A549 (cell line): ENCODE measurements at places on chromosomes 6 and 20. TPM values are rescaled to one million over a fixed set of nuclear protein-coding genes. Genes with fewer than 3 reads are reported as not detected.

Gene PRDM1
- 2.5 to 3.0 TPM (median 2.6 TPM) in 3 replicates for polyA plus RNA-seq

Gene ARMC2
- 1.9 to 2.3 TPM (median 2.1 TPM) in 3 replicates for polyA plus RNA-seq

Gene CABLES2
- 5.6 to 7.7 TPM (median 6.6 TPM) in 3 replicates for polyA plus RNA-seq

Gene SYCP2L
- 2.2 to 2.6 TPM (median 2.4 TPM) in 3 replicates for polyA plus RNA-seq

DNA sequence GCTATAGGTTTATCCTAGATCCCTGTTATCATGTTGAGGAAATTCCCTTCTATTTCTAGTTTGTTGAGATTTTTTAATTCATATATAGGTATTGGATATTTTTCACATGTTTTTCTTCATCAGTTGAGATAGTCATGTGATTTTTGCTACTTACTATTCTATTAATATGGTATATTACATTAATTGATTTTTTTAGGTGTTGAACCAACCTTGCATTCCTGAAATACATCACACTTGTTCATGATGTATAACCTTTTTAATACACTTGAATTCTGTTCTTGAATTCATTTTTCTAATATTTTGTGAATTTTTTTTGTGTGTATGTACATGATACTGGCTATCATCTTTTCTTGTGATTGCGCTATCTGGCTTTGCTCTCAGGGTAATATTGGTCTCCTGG lies 25.5 kb upstream of the CAP2 start:
- DNase-seq, result no peak

DNA sequence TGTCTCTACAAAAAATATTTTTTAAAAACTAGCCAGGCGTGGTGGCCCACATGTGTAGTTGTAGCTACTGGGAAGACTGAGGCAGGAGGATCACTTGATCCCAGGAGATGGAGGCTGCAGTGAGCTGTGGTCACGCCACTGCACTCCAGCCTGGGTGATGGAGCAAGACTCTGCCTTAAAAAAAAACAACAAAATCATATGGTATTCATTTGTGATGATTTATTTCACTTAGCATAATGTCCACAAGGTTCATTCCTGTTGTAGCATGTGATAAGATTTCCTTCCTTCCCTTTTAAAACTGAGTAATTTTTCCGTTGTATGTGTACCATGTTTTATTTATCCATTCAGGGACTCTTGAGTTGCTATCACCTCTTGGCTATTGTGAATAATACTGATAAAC lies 26.2 kb downstream of the TMEM170B start:
- DNase-seq, result no peak

DNA sequence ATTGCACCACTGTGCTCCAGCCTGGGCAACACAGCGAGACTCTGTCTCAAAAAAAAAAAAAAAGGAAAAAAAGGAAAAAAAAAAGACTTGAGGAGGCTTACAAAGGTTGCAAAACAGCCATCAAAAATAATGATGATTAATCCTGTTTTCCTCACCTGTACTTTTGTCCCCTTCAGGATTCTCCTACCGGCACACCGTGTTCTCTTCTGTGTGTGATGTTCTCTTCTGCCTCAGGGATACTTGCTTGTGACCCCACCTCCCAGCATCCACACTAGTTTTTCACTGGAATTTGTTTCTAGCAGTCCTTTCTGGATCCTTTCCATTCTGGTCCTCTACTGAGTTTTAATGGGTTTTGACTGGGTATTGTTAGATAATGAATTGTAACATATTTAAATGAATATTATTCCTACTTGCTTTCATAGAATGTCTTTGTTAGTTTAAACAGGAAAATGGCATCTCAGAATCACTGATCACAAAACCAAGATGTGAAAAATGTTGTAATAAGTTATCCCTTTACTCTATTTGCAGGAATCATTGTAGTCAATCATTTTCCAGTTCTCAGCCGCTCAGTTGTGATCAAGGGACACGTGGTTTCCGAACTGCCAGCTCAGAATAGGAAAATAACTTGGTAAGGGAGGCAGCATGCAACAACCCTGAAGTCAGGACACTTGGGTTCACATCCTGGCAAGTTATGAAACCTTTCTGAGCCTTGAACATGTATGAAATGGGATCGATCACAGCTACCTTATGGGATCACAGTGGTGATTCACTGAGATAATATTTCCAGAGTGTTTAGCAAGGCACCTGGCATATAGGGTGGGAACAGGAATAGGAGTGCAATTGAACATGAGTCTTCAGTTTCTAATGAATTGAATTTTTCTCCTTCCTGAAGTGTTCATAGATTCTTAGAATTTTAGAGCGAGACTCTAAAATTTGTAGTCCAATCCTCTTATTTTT lies 8.5 kb downstream of the C6orf89 start:
- no peak for DNase-seq
